Stimulated activated CD8-positive, alpha-beta memory T cell treated with anti-CD3 and anti-CD28 coated beads, Interleukin-2, amount 100 ng/mL, for 1 hour (primary cell): ENCODE measurements at places on chromosomes 3 and 15.

DNA sequence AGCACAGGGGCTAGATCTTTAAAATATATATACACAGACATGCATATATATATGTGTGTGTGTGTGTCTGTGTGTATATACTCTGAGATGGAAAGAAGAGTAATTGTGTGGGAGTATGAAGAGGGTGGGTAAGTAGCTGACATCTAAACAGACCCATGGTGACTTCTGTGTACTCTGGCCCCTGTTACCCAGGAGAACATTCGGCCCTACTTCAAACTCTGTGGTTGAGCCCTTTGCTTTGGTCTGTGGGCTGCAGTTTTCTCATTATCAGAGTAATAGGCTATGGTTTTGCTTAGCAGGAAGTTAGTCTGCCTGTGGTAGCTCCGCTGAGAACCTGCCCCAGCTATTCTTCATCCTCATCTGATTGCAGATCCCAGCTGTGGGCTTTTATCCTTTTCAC, 141.4 kb downstream of the RBPMS2 start:
- no peak for DNase-seq

DNA sequence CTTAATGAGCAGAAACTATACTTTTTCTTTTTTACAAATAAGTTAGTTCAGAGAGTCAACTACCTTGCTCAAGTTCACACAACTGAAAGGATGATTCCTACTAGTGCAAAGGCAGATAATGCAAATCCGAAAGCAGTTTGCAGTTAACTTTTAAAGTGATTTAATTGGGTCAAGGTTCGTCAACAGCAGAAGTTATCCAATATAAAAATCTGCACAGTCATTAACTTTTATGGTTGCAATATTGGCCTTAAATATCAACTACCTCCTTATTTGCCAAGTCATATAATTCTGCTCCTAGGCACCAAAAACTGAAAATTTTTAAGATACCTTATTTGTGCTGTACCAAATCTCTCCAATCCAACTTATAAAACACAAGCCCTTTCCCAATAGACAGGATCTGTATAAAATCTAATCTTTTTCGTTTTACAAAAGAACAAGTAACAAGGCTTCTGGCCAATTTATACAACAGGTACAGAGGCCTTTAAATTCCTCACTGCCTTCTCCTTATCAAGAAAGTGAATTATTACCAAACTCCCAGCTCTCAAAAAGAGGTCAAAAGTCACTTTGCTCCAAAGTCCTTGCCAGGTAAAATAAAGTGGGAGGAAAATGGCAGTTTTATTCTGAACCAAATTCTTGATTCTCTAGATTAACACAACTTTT, 416.6 kb upstream of the NECTIN3 start:
- no peak for DNase-seq

DNA sequence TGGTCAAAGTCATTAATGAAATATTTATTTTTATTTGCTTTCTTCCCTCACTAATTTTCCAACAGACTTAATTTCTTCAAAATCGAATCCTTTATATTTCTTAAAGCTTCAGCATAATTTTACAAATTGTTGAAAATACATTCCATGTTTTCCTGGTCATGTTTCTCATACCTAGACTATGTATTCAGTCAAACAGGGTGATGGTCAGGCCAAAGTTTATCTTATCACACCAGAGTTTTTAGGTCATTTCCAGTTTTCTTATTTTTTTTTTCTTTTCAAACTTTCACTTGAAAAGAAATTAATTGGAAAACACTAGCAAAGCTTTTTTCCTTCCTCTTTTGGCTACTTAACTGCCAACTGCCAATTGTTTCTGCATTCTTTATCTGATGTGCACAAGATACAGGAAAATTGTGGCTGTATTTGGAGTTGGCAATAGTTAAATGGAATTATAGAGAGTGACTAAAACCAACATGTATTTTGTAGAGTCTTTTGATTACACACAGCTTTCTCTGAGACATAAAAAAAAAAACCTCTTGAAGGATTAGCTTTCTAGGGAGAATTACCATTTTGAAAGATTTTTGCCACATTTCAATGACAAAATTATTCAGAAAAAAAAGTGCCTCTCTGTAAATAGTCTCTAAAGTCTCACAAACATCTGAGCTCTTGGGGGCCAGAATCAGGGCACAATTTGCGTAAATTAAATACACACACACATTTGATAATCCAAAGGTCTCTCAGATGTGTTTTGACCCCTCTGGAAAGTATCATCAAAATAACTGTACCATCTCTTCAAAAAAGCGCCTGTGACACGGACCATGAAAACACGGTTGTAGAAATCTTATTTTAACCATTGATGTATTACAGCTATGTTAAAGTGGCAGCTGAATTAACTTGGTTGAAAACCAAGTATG, 603.2 kb upstream of the KCNMB2 start:
- no peak for DNase-seq

DNA sequence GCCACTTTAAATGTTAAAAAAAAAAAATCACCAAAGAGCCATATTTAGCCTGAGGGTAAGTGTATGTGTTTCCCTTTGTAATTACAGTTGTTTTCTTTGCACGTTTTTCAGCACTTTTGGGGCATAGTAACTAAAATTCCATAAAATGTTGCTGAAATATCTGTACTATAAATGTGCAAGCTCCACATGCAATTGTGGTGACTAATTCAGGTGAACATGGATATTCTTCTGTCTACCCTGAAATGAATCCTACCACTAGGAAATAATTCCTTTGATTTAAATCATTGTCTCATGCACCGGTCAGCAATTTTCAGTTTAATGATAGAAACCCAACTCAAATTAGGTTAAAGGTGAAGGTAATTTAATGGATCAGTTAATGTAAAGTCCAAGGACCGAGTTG, 13.1 kb upstream of the TFG start:
- no peak for DNase-seq

- no peak for DNase-seq
Measured at GRCh38 chr3:10957976-10958749, 34.4 kb upstream of the SLC6A1 start.

GRCh38 chr3:99242271-99242670, 340.8 kb upstream of the DCBLD2 start:
- no peak for DNase-seq

DNA sequence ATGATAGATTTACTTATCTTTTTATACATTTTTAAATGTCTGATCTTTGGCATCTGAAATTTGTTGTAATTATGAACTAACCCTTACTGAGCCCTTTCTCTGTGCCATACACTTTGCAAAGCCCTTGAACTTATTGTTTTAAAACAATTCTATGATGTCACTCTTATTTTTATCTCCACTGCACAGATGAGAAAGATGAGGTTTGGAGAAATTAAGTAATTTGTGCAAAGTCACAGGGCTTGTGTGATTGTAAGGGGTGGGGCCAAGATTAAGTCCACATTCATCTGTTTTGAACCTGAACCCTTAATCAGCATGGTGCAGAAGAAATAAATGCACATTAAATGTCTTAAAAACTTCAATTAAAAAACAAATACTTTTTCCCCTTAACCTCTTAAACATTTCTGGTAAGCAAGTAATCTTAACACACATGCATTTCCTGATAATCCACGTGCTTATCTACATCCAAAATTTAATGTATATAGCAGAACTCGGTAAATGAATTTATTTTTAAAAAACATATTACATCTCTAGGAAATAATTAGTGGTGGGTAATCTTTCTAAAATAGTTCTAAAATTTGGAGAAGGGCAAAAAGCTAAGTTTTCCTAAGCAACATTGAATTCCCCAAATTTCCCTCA, 189.8 kb upstream of the TBC1D5 start:
- no peak for DNase-seq

DNA sequence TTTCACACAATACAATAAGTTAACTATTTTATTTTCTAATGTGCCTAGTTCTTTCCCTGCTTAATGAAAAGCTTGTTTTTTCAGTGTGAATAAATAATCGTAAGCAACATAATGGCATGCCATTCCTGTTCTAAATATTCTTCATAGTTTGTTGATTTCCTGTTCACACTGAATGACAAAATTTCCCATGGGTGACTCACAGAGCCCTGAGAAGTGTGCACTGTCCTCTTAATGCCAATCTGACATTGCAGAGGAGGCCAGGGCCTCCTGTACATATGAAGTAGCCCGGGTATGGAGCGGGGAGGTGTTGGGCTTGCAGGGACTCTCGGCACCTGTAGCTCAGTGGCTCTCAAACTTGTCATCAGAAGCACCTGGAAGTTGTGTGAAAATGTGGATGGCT, 24.3 kb downstream of the CCR3 start:
- no peak for DNase-seq

DNA sequence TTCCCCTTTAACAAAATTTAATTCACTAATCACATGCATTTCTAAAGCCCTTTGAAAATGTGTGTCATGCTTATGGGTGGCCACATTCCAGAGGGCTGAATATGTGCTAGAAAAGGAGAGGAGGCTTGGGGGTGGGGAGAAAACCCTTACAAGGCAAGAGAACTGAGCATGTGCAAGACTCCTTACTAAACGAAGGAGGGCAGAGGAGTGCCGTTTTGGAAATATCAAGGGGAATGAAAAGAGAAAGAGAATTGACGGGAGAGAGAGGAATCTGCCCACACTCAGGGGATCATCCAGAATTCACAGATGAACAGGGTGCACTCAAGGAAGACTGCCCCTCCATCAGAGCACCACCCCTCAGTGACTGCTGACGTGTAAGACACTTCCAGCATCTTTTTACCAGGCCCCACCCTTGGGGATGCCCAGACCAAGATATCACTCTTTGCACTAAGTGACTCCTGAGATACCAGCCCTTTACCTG, 37.9 kb upstream of the TSC22D2 start:
- no peak for DNase-seq

- no peak for DNase-seq
Measured at GRCh38 chr3:135051409-135051973, 256.4 kb downstream of the EPHB1 start.

GRCh38 chr3:32643354-32643753, 41.6 kb upstream of the CNOT10 start:
- DNase-seq = no peak

DNA sequence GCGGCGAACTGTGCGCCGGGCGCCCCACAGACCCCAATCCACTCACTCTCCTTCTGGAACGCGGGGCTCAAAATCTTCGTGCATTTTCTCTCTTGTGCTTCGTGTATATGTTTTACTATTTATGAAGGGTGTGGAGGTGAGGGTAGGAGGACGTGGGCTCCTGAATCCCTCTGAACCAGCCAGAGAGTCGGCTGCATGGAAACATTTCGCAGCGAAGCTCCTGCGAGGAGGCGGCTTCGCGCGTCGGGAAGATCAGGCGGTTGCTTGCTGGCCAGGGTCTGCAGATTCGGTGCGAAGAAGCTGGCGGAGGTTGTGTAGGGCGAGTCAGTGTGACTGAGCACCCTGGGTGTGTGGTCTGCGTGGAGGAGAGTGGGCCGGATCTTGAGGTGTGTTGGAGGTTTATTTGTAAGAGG, 1.1 kb downstream of the CNTN4 start:
- no peak for DNase-seq

DNA sequence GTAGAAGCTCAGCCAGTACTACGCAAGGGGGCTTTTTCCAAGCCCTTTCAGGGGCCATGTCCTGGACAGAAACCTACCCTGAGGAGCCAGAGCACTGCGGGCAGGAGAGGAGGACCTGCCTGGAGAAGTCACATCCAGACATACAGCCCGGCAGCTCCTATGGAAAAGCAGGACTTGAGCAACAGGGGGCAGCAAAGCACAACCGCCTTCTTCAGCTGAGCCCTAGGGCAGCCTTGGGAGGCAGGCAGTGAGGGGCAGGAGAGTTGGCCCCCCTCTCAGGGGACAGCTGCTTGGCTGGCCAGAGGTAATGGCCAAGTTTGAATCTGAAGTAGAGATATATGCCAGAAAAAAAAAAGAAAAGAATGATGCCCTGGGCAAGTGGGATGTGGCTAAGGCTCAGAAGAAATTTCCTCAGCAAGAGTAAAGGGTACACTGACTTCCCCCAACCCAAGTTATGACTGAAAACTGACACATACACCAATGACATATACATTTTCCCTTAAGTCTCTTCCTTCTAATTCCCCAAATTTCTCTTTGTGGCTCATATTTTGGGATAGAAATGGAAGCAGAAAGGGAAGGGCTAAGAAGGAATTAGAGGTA, 56.9 kb downstream of the CYP19A1 start:
- no peak for DNase-seq

GRCh38 chr3:171068658-171069057, 42.1 kb upstream of the SLC2A2 start:
- no peak for DNase-seq

DNA sequence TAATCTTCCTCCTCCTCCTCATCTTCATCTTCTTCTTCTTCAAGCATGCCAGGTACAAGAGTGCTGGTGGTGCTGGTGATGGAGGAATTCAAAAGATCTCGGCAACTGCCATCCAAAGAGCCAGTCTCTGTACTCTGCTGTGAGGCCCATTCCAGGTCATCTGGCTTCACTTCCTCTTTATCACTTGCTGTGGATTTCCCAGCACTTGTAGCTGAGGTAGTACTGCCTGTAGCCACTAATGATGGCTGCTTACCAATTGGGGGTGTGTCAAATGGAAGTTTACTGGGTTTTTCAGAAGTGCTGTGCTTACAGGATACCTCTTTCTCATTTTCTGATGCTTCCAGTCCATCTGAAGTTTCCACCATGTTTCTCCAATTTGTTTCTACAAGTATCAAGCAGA, 28.8 kb upstream of the SHC4 start:
- DNase-seq = no peak

DNA sequence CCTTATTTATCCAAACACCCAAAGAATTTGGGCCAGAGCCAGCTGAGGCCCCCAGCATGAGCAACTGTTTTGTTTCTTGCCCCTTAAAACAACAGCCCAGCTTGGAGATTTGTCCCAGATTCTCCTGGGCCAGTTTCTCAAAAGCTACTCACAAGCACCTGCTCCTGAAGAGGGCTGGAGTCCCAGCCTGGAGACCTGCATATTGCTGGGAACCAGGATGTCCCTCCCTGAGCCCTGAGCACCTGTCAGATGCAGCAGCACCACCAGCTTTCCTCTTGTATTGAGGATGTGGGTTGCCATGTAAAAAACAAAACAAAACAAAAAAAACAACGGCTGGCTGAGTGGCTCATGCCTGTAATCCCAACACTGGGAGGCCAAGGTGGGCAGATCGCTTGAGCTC, 7.0 kb upstream of the RFT1 start:
- no peak for DNase-seq

GRCh38 chr15:82789491-82789890, 16.4 kb downstream of the FSD2 start:
- DNase-seq = no peak

DNA sequence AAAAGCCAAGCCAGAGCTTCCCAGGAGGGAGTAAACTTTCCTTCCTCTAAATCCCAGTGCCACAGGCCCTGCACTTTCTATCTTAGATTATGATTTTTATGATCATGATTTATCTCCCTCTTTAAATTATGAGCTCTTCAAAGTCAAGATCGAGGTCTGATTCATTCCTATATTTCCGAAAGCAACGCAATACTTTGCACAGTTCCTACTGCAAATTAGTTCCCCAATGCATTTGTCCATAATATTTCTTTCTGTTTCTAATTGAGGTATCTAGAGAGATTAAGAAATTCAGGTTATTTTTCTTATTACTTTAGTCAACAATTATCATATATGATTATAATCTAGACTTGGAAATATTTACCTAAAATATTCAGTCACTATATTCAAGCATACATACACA, 173.1 kb upstream of the LPP start:
- DNase-seq = no peak

GRCh38 chr15:63933522-63933921, 99.8 kb upstream of the HERC1 start:
- no peak for DNase-seq

- no peak for DNase-seq
Measured at GRCh38 chr15:80876348-80876674, 97.1 kb downstream of the CEMIP start.

GRCh38 chr15:67941648-67942310, 101.9 kb upstream of the RNU6-1 start:
- no peak for DNase-seq

GRCh38 chr3:48275287-48276027, 34.6 kb downstream of the ZNF589 start:
- no peak for DNase-seq

GRCh38 chr3:17707813-17708543, 34.5 kb downstream of the TBC1D5 start:
- no peak for DNase-seq
